NCI-H510A treated with DMSO at 0.1 percent for 48 hours (cell line): ENCODE measurements at places on chromosomes 7 and 10.

DNA sequence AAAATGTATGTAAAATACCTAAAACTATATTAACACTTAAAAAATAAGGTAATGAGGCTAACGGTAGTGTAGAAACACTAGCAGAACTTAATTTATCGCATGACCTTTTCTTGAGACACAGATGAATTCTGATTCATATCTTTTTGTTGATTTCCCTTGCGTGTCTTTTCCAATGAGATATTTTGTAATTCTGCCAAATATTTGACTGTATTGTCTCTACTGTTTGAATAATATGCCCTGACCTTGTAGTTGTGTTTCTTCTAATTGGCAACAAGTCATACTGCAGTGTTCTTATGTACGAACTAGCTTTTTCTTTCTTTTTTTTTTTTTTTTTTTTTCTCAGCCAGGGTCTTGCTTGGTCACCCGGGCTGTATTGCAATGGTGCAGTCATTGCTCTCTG is 9.2 kb upstream of the ABCB1 start:
- DNase-seq: no peak

DNA sequence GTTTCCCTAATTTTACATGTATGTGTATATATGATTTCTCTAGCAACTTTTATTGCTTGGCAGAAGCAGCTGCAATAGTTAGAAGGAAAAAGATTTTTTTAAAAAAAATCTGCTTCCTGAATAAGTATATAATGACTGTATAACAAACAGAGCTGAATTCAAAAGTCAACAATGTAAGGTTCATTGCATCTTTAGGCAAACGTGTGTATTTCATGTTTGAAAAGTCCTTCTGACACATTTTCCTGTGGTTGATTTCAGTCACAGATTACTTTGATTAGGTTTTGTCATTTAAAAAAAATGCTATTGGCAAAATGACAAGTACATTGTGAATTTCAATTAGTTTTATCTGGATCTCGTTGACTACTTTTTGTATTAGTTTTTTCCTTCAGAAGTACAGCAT is 231.0 kb downstream of the CSTF2T start:
- DNase-seq: no peak

DNA sequence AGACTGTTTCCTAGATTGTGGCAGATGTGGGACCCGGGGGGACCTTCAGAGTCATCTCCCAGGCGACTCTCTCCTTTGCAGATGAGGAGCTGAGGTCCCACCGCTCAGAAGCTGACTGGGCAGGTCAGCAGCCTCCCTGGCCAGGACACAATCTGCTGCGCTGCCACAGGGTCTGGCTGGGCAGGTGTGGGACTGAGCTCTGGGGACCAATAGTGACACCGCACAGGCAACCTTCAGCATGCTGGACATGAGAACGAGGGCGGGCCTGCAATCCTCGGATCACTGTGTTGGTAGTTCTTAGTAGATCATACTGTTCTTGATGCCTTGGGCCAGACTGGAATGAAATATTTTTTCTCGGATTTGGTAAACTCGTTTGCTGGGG is 20.5 kb upstream of the CRYGN start:
- DNase-seq: no peak

DNA sequence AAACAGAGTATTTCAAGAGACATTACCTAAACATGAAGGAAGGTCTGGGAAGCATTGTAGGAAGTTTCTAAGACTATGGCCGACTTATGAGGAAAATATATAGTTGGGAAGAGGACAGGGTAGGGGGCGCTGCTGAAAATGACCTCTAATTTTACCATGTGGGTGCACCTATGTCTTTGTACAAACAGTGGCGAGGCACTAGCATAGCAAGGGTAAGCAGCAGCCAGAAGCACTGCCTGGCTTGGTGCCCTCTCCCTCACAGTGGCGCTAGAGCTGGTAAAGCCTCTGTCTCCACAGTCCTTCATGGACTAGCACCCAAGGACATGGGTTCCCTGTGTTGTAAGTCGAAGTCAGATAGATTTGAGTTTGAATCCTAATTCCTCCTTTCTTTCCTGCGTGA is 461.2 kb downstream of the INHBA start:
- DNase-seq: no peak

DNA sequence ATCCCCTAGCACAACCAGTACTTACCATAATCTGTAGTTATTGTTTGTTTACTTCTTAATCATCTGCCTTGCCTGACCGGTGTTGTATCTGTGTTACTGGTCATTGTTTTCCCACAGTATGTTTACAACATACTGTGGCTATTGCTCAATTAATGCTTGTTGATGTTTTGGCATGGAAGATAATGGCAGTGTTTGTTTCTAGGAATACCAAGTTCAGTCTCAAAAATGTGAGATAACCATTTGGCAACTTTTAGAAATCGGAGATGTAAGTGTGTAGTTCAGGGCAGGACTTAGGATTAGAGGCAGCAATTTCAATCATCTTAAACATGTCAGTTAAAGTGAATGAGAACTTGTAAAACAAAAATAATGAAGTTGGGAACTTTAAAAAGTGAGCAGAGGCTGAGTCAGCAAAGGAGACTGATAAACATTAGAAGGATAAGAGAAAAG is 8.2 kb downstream of the MINDY3 start:
- no peak for DNase-seq

DNA sequence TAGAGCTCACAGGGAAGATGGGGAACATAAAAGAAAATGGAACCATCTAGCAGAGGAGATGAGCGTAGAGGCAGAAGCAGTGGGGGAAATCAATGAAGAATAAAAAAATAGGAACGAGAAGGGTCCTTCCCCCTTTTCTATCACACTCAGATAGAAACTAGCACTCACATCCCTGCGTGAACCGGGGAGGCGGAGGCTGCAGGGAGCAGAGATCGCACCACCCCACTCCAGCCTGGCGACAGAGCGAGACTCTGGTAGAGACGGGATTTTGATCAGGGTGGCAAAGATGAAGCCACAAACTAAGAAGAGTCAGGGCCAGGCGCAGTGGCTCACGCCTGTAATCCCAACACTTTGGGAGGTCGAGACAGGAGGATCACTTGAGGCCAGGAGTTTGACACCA is 64.7 kb upstream of the ECHDC3 start:
- DNase-seq: no peak

- DNase-seq: no peak
Observed at GRCh38 chr10:60176925-60177324, 212.8 kb downstream of the ANK3 start.

GRCh38 chr10:60525716-60526585 is 136.3 kb upstream of the ANK3 start:
- DNase-seq: no peak

DNA sequence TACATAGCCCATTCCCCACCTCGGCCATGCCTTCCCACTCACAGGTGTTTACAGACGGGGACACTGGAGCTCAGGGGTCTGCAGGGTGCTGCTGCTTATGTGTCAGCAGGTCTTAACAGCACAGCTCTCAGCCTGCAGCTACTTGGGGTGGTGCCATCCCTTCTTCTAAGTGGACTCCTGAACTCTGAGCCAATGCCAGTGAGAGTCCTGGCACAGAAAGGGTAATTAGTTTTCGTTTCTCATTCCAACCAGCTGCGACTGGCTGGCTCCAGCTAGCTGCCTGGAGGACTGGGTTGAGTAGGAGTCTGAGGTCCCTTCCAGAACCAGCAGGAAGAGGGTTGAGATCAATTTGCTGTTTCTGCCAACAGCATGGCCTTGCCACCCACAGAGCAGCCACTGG is 88.3 kb upstream of the AGK start:
- no peak for DNase-seq

- DNase-seq: no peak
Observed at GRCh38 chr7:3094701-3095445, 51.2 kb upstream of the CARD11 start.
